NCI-H460 (cell line): ENCODE measurements at places on chromosomes 4 and X. TPM values are rescaled to one million over a fixed set of nuclear protein-coding genes. Genes with fewer than 3 reads are reported as not detected.

Gene APBB2
- 32.2 and 34.4 TPM in 2 replicates for total RNA-seq

Gene S100P
- 169 and 210 TPM in 2 replicates for total RNA-seq

Gene CFAP99
- not detected in 2 replicates for total RNA-seq

Gene TBC1D14
- total RNA-seq, result 22.3 and 24.7 TPM in 2 replicates

Gene PARM1
- 0.52 and 0.54 TPM in 2 replicates for total RNA-seq
